ENCODE measurements at places on chromosomes 5 and 9.

GRCh38 chr5:36691696-36692371, 85.4 kb downstream of the SLC1A3 start:
- no peak for DNase-seq

DNA sequence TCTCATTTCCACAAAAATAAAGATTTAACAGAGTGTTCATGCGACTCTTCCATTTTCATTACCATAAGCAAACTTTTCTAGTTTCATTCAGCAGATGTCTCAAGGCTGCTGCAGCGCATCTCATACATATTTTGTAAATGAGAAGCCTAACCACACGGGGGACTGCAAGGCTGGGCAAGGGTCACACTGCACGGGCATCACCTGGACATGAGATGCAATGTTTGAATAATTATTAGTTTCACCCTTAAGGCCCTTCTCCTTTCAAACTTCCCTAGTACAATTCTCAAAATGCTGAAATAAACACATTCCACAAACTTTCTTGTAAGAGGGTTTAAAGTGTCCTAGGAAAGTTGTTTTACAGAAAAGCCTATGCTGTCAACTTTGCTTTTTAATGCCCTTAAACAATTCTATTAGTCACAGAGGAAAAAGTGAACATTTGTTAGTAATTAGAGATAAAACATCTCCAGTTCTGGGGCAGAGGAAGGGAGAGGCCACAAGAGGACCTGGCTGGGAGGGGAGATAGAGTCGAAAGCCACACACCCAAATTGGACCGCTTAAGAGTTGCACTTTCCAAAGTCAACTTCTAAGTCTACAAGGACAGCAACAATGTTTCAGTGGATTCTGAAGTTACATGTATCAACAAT, 1.3 kb downstream of the DENND1A start:
- DNase-seq = no peak

GRCh38 chr5:141875795-141876627, 2.2 kb downstream of the PCDH1 start:
- DNase-seq = no peak

GRCh38 chr5:43037636-43038495, 2.3 kb downstream of the ANXA2R start:
- no peak for DNase-seq

DNA sequence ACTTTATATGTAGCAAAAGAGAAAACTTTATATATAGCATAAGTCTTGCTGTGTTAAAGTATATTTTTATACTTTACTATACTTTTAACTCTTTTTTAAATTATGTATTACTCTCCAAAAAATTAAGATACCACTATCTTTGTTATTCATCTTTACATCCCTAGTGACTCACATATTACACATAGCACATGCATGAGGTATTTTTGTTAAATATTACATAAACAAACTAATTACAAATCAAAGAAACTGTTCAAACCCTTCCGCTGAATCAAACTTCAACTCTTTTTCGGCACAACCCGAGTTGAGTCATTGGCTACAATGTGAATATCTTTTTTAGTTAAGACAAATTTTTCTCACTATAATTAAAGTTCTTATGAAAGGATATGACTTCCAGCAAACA, 32.1 kb downstream of the NADK2 start:
- DNase-seq = no peak

GRCh38 chr5:135697959-135698345, 119.2 kb upstream of the CXCL14 start:
- DNase-seq = no peak

DNA sequence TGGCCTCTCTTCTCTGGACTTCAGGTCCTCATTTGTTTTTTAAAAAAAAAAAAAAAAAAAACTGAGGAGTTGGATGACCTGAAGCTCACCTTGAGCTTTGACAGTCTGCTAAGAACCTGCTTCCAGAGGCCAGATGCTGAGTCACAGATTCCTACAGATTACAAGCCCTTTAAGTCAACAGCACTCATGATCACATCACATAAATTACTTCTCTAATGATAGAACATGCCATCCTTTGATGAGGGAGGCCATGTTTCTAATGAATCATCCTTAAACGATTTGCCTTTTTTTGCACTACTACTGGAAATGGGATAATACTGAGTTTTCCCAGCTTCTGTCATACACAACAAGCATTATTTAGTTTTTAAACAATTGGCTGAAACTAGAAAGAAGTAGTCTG, 34.2 kb upstream of the MYOT start:
- DNase-seq = no peak

- DNase-seq = peak; percentile 54
These were observed 35.5 kb downstream of the OLFML2A start for GRCh38 chr9:124812441-124812876.

DNA sequence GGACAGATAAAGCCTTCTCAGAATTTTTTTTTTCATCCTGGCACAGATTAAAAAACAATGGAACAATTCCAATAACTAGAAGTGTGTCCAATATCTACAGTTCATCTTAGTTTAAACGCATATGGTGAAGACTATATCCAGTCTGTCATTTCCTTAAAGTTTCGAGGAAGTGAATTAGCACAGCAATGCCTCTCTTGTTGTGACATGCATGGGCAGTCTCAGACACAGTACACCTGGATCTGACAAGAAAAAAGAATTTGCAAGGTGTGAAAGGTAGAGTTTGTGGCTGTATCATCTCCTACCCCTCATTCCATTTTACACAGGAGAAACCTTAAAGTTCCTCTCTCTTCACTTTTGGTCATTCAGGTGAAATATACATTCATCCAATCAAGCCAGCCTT, 100.6 kb upstream of the ADAMTS19 start:
- no peak for DNase-seq

DNA sequence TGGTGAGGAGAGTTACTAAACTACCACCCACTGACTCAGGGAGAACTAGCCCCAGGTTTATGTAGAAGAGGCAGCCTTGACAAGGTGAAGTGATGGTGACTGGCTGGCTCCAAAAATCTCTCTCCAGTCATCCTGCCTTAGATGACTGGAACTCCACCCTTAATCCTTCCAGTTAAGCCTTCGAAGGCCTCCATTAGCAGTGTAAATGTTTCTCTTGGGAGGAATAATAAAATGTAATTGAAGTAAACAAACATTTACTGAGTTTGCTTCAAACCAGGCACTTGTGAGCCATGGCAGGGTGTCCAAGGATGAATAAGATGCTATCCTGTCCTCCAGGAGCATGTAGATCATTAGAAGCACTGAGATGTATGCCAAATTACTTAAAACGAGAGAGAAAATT, 35.5 kb downstream of the ASTN2 start:
- no peak for DNase-seq

DNA sequence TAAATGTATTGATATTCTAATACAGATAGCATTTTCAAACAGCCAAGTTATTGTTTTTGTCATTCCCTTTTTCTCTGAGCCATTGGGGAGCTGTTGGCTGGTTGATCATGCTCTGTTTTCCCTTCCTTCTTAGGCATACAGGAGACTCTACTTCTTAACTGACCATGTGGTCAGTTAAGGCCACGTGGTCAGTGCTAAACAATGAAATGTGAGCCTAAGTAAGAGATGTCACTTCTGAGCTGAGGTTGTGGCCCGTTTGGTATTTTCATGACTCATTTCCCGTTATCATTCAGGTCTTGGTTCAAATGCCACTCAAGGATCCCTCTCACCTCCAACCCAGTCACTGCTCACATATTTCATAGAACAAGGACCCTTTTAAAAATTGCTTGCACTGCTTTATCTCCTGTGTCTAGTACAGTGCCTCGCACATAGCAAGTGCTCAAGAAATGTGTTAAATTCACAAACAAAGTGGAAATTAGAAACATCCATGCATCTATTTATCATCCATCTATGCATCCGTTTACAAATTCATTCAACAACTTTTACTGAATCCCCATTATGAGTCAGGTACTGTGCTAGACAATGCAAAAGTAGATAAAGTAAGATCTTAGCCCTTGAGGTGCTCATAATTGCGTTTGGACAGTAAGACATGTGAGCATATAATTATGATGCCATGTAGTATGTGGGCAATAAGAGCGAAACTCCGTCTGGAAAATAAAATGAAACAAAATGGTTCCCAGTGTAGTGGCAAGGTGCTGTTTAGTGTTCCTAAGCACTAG, 50.7 kb downstream of the ARRDC3 start:
- DNase-seq = no peak

- no peak for DNase-seq
These were observed 9.1 kb upstream of the ARHGEF37 start for GRCh38 chr5:149572170-149572569.

GRCh38 chr9:87684627-87685219, 41.2 kb upstream of the CTSL start:
- DNase-seq = no peak

DNA sequence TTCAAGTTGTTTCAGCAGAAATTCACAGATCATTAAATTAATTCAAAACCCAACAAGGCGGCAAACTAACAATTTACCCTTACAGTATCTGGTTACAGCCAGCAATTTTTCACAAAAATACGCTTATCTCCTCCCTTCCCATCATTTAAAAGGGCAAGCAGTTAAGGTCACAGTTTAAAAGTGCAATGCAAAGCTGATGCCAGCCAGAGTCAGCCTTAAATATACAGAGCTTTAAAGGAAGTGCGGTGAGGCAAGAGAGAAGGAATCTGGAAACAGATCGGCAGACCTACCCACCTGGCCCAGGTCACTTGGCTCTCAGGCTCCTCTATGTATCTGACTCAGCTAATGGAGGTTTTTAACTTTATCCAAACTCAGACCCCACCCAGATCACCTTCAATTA, 31.0 kb downstream of the EPB41L4A start:
- no peak for DNase-seq

GRCh38 chr9:121286973-121287741, 19.2 kb downstream of the GSN start:
- peak; percentile 64 for DNase-seq

DNA sequence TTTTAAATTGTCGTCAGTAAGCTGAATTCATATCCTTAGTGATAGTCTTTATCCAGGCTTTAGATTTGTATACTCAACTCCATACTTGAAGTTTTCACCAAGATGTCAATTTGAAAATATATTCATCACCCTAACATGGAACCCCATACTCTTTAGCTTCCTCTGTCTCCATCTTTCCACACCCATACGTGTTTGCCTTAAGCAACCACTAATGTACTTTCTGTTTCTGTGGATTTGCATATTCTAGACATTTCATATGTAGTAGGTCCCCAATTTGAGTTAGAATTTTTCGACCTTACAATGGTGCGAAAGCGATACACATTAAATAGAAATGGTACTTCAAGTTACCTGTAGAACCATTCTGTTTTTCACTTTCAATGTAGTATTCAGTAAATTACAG, 65.2 kb downstream of the NSD1 start:
- no peak for DNase-seq

- DNase-seq = no peak
These were observed 7.8 kb downstream of the YIPF5 start for GRCh38 chr5:144162686-144163085.

GRCh38 chr9:72911816-72912215, 41.0 kb downstream of the ALDH1A1 start:
- no peak for DNase-seq

DNA sequence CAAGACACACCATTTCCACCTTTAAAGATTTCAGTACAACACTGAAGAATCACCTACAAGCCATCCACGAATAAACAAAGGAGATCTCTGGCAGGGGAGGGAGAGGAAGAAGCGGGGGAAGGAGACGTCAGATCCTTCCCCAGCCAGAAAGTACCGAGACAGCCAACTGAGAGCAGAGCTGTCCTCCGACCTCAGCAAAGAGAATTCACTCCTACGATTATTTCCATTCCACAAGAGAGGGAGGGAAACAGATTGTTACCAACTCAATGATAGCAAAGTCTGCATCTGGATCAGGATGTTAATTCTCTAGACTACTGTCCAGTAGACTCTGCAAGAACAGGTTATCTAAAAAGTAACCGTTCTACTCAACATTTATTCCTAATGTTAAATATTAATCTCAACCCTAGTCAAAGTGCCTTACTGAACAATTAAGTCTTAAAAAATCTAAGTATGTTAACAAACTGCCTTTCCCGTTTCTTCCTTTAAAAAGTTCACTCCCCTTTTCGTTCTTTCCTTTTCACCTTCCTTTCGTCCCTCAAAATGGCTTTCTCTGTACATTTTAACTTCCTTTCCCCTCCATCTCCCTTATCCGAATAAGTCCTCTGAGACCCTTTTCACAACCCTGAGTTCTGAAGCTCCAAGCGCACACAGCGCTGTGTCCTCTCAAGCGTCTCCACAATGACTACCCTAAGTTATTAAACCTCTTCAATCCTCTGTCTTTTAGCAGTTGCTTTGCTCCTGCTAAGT, 1.4 kb downstream of the CHD1 start:
- no peak for DNase-seq

GRCh38 chr5:132478366-132478871, 12.2 kb downstream of the IRF1 start:
- no peak for DNase-seq

GRCh38 chr5:168656633-168657032, 77.5 kb upstream of the PANK3 start:
- DNase-seq = no peak

GRCh38 chr5:59620535-59621212, 272.9 kb downstream of the PDE4D start:
- no peak for DNase-seq

DNA sequence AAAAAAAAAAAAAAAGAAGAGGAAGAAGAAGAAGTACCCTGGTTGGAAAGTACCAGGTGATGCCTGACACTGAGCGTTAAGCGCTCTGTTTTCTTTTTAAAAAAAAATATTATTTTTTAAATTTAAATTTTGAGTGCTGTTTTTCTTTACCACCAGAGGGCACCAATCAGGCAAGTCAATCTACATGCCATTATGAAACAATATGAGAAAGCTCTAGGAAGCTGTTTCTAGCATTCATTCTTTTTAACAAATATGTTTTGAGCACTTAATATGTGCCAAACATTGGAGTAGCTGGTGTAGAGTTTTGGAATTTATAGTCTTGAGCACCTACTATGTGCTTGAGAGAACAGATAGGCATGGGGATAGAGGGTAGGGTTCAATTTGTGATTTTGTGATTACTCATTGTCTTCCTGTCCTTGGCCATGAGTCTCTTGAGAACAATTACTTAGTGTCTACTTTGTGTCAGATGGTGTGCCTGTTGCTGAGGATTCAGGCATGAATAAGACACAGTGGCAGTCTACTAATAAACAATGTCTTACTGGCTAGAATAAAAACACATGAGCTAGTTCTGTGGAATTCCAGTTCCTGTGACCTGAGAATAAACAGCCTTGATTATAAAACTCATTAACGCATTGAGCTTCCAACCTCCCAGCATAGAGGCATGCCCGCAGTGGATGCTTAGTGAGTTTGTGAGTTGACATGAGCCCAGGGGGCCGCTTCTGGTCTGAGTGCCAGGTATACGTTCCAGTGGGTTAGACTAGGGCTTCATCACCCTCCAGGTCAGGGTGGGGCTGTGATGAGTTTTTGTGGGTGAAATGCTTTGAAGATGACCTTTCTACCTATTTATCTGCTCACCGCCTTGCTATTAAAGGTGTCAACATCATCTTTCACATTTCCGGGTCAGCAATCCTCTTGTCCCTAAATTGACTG, 3.0 kb upstream of the UBE2R2 start:
- DNase-seq = no peak

- DNase-seq = no peak
These were observed 137.6 kb downstream of the SUSD1 start for GRCh38 chr9:112037281-112038016.

DNA sequence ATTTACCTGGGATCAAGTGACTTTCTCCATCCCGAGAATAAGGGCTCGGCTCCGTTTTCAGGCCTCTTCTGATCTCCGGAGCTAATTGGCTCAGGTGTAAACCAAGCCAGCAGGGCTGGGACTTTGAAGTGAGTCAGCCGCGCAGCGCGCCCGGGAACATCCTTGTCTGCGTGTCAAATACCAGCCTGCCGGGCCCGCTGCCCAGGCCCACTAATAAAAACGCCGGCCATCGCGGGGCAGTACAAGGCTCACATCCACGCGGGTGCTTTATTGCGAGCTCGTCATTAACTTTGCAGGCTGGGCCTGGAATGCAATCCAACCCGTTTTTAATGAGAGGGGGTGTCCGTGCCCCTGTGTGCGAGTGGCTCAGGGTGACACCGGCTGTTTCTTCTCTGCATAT, 416.8 kb downstream of the IRX2 start:
- no peak for DNase-seq

Measured in mesothelial cell of epicardium (in vitro differentiated cells).